Suprapubic skin (tissue), 4 donors: ENCODE measurements at places on chromosomes 5 and 9. TPM values are rescaled to one million over a fixed set of nuclear protein-coding genes. Genes with fewer than 3 reads are reported as not detected.

DNA sequence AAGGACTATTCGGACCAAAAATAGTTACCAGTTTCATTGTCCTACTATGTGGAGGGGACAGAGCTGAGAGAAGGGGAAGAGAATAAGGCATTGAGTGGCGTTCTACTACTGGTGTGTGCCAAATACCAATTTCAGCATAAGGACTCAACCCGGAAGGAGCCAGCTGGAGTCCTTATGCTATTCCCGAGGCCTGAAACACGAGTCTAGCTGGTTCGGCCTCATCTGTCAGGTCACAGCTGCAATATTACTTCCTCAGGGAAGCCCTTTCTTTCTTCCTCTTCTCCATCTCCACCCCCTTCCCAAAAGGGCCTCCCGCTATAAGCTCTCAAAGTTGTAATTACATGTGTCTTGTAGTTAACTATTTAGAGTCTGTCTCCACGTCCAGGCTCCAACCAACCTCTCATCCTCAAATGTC is 20.5 kb upstream of the FER start:
- DNase-seq: no peak

DNA sequence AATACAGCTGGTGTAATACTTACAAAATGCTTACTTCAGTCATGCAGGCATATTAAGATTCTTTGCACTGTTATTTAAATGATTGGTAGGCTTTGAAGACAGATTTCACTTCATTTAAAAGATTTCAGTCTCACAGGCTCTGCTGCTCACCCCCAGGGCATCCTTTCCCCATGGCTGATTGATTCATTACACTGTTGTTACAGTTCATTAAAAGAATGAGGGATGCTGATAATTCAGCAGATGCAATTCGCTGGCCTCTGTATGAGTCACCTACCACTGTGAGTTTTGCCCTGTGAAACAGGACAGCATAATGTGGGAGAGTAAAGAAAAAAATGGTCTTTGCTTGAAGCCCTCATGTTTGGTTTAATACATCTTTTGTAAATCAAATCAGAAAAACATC is 246.9 kb downstream of the CYLC2 start:
- no peak for DNase-seq

- DNase-seq: no peak
These were observed 583 bp upstream of the TJP2 start for GRCh38 chr9:69173497-69173890.

GRCh38 chr9:117030254-117030768 is 343.2 kb downstream of the TRIM32 start:
- DNase-seq: no peak

DNA sequence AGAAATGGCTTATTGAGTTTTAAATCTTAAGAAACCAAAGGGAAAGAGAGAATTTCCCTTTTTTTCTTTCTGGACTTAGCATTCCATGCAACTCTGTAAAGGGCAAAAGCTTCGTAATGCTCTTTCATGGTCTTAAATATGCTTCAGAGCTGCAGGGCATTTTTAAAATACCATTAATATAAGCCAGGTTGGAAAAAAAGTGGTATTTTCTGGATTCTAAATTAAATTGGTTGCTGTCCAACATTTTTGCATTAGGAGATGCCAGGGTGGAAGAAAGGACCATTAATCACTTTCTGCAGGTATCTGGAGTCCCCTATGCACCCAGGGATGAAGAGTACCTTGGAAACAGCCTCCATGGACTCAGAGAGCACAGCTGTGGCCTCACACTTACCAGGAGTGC is 215.1 kb upstream of the DAPK1 start:
- no peak for DNase-seq

- DNase-seq: no peak
These were observed 93.2 kb upstream of the ADAMTS16 start for GRCh38 chr5:5046680-5047502.

- no peak for DNase-seq
These were observed 18.3 kb upstream of the FUBP3 start for GRCh38 chr9:130561056-130561455.

GRCh38 chr9:136259517-136259813 is 13.9 kb upstream of the QSOX2 start:
- DNase-seq: no peak

DNA sequence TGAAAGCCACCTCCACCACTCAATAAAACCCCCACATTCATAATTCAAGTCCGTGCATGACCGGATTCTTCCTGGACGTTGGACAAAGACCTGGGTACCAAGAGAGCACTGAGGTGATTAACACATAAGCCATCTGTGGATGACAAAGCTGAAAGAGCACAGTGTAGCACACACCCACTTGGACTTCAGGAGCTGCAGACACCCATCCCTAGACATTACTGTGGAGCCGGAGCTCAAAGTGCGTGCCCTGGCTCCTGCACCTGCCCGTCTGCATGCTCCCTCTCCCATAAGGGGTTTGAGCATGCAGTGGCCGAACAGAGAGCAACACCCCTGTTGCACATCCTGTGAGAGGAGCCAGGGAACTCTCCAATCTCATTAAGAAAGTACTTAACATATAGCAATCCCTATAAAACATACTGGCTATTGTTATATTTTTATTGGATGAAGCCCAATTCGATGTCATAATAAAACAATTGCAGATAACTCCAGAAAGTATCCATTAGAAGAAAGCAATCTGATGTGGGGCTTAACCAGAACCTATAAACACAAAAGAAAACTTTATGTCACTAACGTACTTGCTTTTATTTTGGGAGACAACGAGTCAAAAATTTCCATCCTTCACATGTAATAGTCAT is 1174.2 kb upstream of the C9orf72 start:
- DNase-seq: no peak

- DNase-seq: no peak
These were observed 16.8 kb upstream of the PRLR start for GRCh38 chr5:35246900-35247647.

- no peak for DNase-seq
These were observed 306.6 kb downstream of the ACTL7B start for GRCh38 chr9:108549184-108549583.

- DNase-seq: no peak
These were observed 491 bp upstream of the CTSL start for GRCh38 chr9:87725356-87725899.

GRCh38 chr9:107036367-107036766 is 173.4 kb downstream of the ZNF462 start:
- no peak for DNase-seq

Gene TSLP
- total RNA-seq: 0.38 TPM

Gene MAMDC2
- total RNA-seq: 6.1 TPM

Gene ACTBL2
- 1.0 TPM for total RNA-seq

Gene OLFM1
- total RNA-seq: 9.6 TPM

Gene SPATA31C1
- total RNA-seq: not detected

Gene CEL
- 5.2 TPM for total RNA-seq

Gene FBP2
- total RNA-seq: not detected

Gene GLRA1
- not detected for total RNA-seq
